ENCODE measurements at places on chromosomes 2 and 18.

DNA sequence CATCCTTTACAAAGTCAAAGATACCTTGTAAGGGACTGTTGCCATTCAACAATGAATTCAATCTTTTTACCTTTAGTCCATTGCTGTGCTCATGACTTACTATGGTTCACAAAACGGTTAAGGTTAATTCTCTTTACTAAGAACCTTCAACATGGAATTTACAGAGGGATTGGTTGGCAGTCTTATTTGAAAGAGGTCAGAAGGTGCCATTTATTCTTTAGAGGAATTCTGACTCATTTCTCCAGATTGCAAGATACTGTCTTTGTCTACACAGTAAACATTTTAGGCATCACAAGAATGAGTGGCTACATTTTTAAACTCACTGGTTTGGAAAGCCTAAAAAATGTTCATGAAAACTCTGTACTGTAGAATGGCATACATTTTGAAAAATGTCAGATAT is 17.4 kb downstream of the KCNH7 start:
- DNase-seq = peak; percentile 3

GRCh38 chr2:66534461-66534860 is 99.5 kb downstream of the MEIS1 start:
- DNase-seq = no peak

DNA sequence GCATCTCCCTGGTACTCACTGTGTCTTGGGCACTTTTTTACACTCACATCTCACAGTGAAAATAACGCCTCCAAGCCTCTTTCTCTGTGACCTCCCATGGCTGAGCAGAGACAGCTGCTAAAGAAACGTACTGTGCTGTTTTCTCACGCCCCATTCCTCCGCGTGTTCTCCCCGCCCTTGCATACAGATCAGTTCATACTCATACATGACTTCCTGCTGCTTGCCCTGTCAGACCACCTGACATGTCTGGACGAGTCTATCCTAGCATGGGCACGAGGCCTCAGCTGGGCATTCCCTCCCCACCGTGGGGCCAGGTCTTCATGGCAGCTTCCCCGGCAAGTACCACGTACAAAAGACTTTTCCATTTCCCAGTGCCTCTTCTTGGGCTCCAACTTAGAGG is 21.2 kb upstream of the IL1A start:
- no peak for DNase-seq

- no peak for DNase-seq
Observed at GRCh38 chr2:241852981-241853631, 5.6 kb downstream of the PDCD1 start.

- DNase-seq = no peak
Observed at GRCh38 chr2:43005245-43005974, 213.0 kb upstream of the HAAO start.

DNA sequence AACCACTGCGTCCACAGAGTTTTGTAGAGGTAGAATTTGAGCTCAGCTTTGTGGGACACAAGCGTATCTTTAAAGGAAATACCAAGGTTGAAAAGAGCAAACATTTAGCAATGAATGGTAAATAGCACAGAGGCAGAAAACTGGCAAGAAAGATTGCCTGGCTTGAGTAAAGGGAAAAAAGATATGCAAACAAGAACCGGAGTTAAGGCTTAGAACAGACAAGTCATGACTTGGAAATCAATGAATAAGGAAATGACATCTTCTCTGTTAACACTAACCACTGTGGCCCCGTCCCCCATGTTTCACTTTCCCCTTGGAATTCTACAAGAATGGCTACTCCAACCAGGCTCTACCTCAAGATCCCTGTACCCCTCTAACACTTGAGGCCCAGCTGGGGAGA is 3.8 kb downstream of the STAM2 start:
- DNase-seq = no peak

DNA sequence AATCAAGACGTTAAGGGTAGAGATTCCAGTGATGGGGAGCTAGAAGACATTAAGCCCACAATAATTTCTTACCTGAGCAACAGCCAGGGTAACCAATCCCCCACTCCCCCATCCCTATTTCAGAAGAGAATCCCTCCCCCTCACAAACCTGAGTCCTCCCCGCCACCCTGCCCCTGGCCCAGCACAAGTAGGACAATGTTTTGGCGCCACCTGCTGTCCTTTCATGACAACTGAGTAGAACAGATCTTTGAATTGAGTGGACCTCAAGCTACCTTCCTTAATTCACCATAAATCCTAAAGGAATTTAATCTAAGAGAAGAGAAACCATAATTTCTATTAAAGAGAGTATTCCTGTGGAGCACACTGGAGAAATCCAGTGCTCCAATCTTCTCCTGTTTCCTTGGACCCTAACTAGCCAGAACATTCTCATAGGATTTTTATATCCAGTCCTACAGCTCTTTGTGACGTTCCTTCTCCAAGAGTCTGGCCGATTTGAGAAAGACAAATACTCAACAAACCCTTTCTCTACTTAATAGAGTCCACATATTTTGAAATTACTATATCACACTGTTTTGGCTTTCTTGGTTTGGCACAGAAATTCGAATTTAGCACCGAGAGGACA is 41.1 kb downstream of the NHEJ1 start:
- peak; percentile 36 for DNase-seq

- DNase-seq = peak; percentile 85
Observed at GRCh38 chr2:237726401-237726830, 72.2 kb upstream of the RBM44 start.

GRCh38 chr2:199861132-199861774 is 10.3 kb upstream of the FTCDNL1 start:
- DNase-seq = peak; percentile 20

- DNase-seq = peak; percentile 89
Observed at GRCh38 chr2:8985561-8986326, 17.7 kb downstream of the MBOAT2 start.

DNA sequence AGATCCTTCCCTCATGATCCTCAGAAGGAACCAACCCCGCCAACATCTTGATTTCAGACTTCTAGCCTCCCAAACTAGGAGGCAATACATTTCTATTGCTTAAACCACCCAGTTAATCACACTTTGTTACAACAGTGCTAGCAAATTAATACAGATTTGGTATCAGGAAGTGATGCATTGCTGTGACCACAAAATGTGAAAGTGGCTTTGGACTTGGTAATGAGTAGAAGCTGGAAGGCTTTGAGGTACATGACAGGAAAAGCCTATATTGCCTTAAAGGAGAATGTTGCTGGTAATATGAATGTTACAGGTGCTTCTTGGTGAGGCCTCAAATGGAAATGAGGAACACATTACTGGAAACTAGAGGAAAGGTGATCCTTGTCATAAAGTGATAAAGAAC is 260.3 kb downstream of the SATB2 start:
- peak; percentile 22 for DNase-seq

Data from fibroblast of skin of right quadriceps (primary cell).